ENCODE measurements at places on chromosomes 12 and 14.

DNA sequence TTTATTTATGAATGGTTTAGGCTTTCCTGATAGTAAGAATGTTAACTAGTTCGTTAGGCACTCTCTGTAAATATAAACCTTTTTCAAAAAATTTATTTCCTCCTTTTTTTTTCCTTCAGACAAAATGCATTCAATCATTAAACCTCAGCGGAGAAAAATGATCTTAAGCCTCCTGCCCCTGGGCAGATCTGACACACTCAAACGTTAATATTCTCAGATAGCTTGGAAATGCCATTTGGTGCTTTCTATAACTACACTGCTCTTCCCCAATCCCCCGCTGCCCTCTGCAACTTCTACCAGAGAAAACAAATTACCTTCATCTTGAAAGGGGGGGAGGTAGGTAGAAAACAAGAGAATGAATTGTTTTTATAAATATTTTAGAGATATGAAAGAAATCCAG lies 521.2 kb downstream of the MED13L start:
- no peak for DNase-seq

DNA sequence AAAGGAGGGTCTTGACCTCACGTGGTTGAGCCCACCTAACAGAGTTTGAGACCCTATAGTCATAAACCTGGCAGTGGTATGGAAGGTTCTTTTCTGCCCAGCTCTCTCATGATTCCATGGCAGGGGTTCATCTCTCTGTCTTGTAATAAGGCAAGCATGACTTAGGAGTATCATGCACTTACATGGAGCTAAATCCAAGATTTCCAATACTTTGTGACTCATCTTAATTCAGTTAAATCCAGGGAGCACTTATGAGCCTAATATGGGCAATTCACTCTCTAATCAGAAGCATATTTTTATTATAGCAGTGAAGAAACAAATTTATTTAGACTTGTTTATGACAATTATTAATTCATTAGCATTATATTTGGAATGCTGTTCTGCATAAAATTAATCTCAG lies 131.8 kb upstream of the CPSF6 start:
- DNase-seq: no peak

- peak; percentile 47 for DNase-seq
Measured at GRCh38 chr12:1282670-1283315, 291.8 kb downstream of the ERC1 start.

- no peak for DNase-seq
Measured at GRCh38 chr12:122646517-122647217, 56.5 kb downstream of the HCAR2 start.

DNA sequence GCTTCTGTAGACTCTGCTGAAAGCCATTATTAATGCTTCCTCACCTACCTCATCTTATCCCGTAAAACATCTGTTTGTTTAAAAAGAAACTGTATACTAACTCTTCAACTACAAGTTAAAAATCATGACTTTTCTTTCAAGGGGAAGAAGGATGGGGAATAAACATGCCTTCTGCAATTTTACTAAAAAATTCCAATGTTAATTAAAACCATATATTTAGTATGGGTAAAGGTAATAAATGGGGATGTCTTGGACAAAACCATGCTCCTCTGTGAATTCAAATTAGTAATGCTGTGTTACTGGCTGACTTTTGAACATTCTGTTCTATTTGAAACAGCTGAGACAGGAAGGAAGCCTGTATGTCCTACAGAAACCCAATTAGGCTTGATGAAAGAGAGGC lies 311.1 kb upstream of the DIO2 start:
- no peak for DNase-seq

Data from cerebellar nuclear complex (tissue), 1 donor.